ENCODE measurements at places on chromosomes 12 and 14.

DNA sequence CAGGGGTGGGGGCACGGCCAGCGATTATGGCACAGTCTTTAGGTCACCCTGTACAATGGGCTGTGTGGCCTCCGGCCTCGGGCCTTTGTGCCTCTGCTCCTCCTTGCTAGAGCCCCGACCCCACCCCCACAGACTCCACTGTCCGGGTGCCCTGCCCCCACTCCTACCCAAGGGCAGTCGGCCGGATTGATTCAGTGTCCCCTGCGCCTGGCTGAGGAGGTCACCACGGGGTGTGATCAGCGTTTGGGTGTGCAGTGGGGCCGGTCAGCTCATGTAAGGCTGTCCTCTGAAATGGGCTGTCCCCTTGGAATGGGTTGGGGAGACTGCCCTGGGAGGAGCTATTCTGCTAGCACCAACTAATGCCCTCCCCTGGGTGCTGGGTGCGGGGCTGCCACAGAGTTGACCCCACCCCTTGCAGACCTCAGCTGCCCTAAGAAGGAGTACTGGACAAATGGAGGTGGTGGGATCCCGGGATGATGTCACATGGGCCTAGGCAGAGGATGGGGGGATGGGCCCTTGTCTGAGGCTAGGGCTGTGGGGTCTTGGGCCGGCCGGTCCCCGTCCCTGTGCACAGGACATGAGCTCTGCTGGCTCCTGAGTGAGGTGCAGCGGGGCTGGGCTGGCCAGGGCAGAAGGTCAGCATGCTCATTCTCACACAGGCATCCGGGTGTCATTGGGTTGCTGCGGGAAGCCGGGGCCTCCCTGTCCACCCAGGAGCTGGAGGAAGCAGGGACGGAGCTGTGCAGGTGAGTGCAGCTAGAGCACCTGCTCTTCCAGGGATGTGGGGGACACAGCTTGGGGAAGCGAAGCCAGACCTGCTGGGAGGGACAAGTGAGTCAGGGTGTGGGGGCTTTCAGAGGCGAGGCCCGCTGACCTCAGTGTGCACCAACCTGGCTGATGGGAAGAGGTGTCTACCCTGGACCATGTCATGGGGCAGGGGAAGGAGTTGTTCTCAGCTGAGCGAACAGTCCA lies 23.4 kb downstream of the ASPG start:
- no peak for DNase-seq

GRCh38 chr12:53069621-53070410 lies 9.4 kb downstream of the SPRYD3 start:
- DNase-seq = no peak

DNA sequence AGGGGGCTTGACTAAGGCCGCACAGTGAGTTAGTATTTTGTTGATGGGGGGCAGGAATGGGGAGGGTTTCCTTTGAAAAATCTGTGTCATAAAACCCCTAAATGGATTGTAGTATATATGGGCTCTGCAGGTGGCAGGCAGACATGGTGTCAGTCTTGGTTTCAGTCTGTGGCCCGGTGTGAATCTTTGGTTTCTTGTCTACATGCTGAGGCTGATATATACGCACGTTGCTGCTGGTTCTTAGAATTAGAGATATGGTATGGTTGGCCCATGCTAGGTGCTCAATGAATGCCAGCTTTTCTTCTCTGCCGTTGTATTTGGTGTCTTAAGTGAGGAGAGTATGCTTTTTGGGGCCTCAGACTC lies 73.1 kb downstream of the TSPAN9 start:
- DNase-seq = no peak

GRCh38 chr14:23446291-23446851 lies 10.9 kb upstream of the MYH7 start:
- DNase-seq = no peak

- DNase-seq = no peak
Measured at GRCh38 chr12:111274777-111275176, 94.1 kb downstream of the PHETA1 start.

GRCh38 chr12:42442311-42442759 lies 116.4 kb downstream of the PPHLN1 start:
- DNase-seq = no peak

- peak; percentile 45 for DNase-seq
Measured at GRCh38 chr12:102992297-102992696, 34.8 kb downstream of the ASCL1 start.

GRCh38 chr12:25653487-25654175 lies 100.5 kb upstream of the LMNTD1 start:
- DNase-seq = no peak

DNA sequence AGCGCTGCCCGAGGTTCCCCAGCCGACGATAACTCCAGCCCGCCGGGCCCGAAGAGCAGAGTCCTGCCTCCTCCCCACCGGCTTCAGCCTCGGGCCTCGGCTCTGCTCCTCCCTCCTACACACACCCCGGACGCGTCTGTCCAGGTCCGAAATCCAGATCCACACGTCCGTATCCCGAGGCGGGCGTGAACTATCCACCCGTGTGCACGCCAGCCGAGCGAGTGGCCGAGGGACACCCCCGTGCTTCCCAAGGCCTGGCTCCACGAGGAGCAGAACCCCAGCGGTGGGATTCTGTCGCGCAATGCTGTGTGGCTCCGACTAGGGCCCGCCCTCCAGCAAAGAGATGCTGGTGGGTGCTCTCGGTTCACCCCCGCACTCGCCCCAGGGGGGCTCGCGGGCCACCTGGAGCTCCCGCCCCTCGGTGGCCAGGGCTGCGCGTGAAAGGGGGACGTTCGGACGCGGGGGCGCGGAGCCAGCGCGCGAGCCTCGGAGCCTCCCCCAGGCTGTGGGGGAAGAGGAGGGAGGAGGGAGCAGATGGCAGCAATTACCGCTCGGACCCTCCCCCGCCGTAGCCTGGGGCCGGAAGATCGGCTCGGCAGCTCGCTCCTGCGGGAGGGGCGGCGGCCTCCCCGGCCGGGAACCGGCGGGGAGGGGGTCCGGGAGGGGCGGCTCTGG lies 18.9 kb upstream of the ANKRD33 start:
- no peak for DNase-seq

- DNase-seq = no peak
Measured at GRCh38 chr14:96986256-96987085, 189.3 kb downstream of the VRK1 start.

DNA sequence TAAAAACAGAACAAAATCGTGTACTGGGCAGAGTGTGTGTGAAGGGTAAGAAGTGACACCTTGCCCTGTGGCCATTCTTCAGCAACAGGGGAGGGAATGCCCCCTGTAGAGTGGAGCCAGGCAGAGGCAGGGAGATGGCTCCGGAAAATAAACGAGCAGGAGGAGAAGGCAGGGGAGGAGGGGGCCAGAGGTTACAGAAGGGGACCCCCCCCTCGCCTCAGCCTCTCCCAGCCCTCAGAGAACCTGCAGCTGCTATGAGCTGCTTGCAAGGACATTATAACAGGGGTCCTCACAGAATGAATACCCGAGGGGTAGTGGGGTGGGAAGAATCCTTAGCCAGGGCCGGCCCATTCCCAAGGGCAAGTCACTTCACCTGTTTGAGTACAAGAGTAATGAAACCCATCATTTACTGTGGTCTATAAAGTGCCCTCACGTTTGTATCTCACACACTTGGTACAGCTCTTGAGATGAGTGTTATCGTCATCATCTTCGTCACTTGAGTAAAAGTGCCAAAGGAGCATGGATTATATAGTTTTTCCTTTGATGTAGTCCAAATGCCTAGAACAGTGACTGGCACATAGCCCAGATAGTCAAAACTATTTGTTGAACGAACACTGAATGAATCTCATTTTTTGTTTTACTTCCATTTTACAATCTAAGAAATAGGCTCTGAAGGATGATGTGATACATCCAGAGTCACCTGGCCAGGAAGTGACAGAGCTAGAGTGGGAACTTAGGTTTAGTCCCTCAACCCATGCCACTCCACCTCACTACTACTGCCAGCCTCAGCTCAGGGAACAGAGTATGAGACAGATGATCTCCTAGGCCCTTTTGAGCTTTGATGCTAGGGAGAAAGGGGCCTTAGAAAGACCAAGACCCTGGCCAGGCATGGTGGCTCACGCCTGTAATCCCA lies 14.5 kb downstream of the SCNN1A start:
- DNase-seq = no peak

DNA sequence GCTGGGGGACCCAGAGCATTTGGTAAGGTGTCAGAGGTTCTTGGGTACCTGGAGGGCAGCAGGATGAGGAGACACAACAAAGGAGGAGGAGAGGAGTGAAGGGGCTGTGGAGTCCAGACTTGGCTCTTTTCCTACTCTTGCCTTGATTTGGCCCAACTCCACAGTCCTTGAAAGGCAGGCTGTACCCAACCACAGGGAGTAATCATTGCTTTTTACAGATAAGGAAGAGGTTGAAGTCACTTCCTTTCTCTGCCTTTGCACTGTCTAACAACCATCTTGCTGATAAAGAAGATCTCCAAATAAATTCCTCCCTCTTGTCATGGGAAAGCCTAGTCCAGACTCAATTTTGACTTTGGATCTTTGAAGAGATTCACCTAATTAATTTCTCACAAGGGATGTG lies 226.8 kb upstream of the HMGA2 start:
- no peak for DNase-seq

GRCh38 chr12:45726603-45727300 lies 2.8 kb upstream of the ARID2 start:
- DNase-seq = no peak

GRCh38 chr12:111816065-111816615 lies 25.9 kb upstream of the MAPKAPK5 start:
- DNase-seq = no peak

DNA sequence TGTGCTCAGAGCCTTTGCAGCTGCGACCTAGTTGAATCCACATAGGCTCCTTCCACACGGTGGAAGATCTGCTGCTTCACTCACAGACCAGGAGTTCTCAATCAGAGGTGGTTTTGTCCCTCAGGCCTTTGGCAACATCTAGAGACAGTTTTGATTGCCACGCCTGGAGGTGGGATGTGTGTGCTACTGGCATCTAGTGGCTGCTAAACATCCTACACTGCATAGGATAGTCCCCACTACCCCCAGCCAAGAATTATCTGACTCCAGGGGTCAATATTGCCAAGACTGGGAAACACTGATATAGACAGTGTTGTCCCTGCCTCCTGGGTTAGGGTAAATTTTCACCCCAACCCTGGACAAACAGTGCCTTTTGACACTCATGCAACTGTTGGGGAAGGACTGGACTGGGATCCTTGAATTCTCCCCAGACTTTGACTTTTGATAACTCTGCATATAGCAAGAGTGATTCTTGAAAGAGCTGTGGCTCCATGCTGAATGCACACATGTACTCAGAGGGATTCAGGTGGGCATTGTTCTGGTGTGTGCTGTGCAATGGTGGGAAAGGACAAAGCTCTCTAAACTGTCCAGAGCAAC lies 39.8 kb downstream of the BAZ2A start:
- no peak for DNase-seq

All from GM12878 (cell line).